ENCODE measurements at places on chromosomes 16 and 17.

DNA sequence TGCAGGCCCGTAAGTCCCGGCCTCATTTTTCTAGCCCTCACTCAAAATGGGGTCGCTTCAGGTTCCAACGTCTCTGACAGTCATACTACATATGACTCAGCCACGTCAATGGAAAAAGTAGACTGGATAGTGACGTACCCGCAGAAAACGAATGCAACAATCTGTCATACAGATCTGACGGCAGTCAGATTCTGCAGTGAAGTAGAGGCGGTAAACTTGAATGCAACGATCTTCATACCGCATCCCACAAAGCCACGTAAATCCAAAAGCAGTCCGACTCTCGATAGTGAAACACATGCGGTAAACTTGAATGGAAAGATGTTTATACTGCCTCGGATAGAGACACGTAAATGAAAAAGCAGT lies 38.4 kb upstream of the ARL4D start:
- H3K4me1 ChIP-seq, result peaks cover 13% of the 10 kb centered on the region
- H3K27ac ChIP-seq, result peak overlapping the region; percentile 95
- H3K4me3 ChIP-seq, result peak overlapping the region; percentile 71
- H3K27me3 ChIP-seq, result no peaks in the 10 kb centered on the region
- H3K36me3 ChIP-seq, result no peaks in the 10 kb centered on the region

DNA sequence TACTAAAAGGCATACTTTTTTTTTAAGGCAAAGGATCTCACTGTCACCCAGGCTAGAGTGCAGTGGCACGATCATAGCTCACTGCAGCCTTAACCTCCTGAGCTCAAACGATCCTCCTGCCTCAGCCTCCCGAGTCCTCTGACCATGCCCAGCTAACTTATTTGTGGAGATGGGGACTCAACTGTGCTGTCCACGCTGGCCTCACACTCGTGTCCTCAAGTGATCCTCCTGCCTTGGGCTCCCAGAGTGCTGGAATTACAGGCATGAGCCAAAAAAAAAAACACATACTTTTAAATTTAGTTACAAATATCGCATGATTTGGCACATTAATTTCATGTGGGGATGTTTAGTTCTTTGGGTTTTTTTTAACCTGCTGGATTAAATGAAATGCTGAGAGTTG lies 207.7 kb upstream of the CHMP6 start:
- H3K4me1 ChIP-seq, result peaks cover 88% of the 10 kb centered on the region
- H3K27me3 ChIP-seq, result no peaks in the 10 kb centered on the region
- peak overlapping the region; percentile 68 for H3K27ac ChIP-seq
- peaks cover 6% of the 10 kb centered on the region for H3K36me3 ChIP-seq

DNA sequence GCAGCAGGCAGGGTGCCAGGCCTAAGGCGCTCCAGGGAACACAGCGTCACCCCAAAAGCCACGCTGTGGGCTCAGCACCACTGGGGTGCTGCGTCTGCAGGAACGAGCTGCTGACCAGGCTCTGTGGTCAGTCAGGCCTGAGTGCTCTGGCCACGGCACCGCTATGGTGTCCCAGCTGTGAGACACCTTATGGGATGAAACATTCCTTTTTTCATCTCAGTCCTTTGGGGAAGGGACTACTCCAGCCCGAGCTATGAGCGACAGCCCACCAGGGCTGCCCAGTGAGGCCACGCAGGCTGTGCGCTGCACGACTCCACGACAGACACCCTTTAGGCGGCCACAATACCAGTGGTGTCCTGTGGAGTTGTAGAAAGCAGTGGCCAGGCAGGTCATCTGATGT lies 11.1 kb downstream of the MGAT5B start:
- no peak overlapping the region for H3K4me3 ChIP-seq
- no peak for DNase-seq
- no peaks in the 10 kb centered on the region for H3K36me3 ChIP-seq
- no peak overlapping the region for H3K27ac ChIP-seq

- no peaks in the 10 kb centered on the region for H3K36me3 ChIP-seq
- no peak for DNase-seq
- no peak overlapping the region for H3K27ac ChIP-seq
- no peak overlapping the region for H3K4me3 ChIP-seq
Observed at GRCh38 chr17:61230972-61231820, 168.4 kb upstream of the TBX2 start.
